NCI-H187 treated with DMSO at 0.1 percent for 48 hours (cell line): ENCODE measurements at places on chromosomes 1 and 21.

GRCh38 chr21:30146558-30147282 lies 19.9 kb downstream of the CLDN17 start:
- DNase-seq = no peak

DNA sequence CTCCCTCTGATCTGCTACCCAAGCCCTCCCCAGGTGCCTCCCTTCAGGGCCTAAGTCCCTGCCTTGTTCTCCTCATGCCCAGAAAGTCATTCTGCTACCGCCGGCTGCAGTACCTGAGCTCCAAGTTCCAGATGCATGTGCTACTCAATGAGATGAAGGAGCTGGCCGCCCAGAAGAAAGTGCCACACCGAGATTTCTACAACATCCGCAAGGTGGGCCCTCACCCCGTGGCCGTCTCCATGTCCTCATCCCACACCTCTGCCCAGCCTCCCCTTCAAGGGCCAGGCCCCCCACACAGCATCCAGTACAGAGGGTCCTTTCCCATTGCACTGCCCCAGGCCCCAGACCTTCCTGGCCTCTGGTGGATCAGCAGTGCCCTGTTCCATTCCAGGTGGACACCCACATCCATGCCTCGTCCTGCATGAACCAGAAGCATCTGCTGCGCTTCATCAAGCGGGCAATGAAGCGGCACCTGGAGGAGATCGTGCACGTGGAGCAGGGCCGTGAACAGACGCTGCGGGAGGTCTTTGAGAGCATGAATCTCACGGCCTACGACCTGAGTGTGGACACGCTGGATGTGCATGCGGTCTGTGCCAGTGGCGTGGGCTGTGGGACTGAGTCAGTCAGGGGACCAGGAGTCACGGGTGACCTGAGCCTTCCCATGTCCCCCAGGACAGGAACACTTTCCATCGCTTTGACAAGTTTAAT lies 8.2 kb downstream of the AMPD2 start:
- no peak for DNase-seq

- no peak for DNase-seq
These were observed 49.5 kb downstream of the DR1 start for GRCh38 chr1:93395195-93395594.

GRCh38 chr1:29172415-29172939 lies 9.2 kb downstream of the SRSF4 start:
- no peak for DNase-seq

GRCh38 chr21:35697321-35697808 lies 363.0 kb downstream of the SETD4 start:
- peak; percentile 44 for DNase-seq

DNA sequence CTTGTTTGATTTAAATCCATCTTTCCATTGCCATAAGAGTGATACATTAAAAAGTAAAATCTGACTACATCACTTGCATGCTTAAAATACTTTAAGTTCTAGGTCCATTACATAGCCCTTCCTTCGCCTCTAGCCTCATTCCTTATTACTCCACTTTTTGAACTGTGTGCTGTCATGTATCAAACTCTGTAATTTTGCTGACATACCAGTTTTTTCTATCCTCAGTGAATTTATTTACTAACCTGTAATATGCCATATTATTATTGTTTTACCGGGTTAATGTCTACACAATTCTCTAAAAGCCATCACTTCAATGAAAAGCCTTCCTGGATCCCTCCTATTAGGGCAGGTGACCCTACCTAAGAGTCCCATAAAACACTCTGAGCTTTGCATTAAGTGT lies 4.9 kb upstream of the SPRR2G start:
- no peak for DNase-seq

- no peak for DNase-seq
These were observed 367.6 kb upstream of the ZRANB2 start for GRCh38 chr1:71448444-71448843.

- DNase-seq = no peak
These were observed 19.9 kb downstream of the ELAPOR1 start for GRCh38 chr1:109133815-109134214.

- DNase-seq = no peak
These were observed 47.5 kb upstream of the EEIG2 start for GRCh38 chr1:108512239-108513043.

GRCh38 chr1:223224465-223224864 lies 81.4 kb upstream of the TLR5 start:
- DNase-seq = no peak

GRCh38 chr1:232452117-232452516 lies 177.8 kb downstream of the SIPA1L2 start:
- DNase-seq = no peak

DNA sequence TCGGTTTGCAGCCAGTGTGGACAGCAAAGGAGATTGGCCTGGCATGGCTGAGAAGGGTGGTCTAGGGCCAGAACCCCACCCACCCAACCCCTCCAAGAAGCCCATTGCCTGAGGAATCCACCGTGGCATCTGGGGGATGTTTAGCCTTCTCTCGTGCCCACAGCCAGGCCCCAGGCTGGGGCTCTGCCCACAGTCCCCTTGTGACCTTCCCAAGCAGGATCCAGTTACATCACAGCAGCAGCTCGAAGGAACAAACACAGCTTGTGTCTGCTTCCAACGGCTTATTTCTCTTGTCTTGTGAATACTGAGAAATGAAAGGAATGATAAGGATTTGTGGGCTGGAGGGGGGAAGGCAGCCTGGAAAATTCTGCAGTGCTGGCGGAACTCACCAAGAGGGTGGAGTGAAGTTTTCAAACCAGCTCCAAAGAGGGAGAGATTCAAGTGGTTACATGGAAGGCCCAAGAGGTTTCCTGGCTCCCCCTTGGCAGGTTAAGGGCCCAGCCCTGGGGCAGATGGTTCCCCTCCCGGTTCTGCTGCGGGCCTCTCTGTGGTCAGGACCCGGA lies 61.6 kb downstream of the DHRS3 start:
- DNase-seq = no peak

- DNase-seq = peak; percentile 20
These were observed 29.1 kb upstream of the SAMD13 start for GRCh38 chr1:84272401-84272800.

DNA sequence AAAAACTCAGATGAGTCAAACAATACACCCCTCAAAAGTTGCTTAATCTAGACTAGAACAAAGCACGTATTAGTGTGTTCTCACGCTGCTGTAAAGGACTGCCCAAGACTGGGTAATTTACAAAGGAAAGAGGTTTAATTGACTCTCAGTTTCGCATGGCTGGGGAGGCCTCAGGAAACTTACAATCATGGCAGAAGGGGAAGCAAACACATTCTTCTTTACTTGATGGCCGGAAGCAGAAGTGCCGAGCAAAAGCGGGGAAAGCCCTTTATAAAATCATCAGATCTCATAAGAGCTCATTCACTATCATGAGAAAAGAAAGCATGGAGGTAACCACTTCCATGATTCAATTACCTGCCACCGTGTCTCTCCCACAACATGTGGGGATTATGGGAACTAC lies 10.1 kb downstream of the JAM2 start:
- DNase-seq = no peak

DNA sequence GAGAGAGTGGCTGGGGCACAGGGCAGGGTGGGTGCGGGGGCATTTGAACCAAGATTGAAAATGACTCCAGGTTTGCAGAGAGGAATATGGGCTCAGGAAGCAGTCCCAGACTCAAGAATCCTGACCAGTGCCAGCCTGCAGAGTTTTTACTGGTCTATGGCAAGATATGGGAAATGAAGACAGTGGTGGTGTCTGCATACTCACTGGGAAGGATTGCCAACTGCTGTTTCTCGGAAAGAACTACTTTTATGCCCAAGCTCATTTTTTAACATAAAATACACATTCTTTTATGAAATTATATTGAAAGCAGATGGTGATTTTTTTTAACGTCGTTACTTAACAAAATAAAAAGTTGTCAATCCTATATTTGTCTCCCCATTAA lies 401.8 kb downstream of the CAMTA1 start:
- no peak for DNase-seq

GRCh38 chr1:228270032-228270431 lies 62.2 kb downstream of the OBSCN start:
- no peak for DNase-seq

DNA sequence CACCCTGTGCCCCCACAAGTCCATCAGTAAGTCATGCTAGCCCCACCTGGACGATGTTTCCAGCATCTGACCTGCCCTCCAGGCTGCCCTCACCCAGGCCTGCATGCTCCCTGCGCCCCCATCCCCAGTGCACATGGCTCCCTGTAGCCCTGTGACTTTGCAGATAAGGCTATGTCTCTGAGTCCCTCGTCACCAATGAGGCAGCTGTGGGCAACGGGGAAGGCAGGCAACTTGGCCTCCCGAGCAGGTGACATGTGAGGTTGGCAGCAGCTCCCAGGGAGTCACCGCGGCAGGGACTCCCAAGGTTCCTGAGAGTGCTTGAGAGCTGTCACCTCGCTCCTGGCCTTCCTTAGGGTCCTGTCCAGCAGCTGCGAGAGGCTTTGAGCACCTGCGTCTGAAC lies 32.4 kb upstream of the AGPAT3 start:
- no peak for DNase-seq

DNA sequence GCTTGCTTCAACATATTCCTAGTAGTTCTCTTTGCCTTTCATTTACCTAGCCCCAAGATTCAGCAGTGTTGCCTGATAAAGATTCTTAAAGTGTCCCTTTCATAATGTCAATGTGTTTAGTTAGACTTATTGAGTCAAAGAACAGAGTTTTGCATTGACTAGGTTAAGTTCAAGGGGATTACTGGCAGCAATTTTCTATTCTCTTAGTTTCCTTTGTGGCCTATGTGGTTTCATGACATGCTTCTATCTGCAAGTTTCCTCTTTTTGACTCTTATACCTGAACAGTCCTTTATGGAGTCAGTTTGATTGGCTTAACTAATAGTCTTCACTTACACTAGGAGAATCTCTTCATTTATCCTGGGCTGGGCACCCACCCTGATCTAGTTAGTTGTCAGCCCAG lies 151.3 kb downstream of the ADGRL4 start:
- DNase-seq = no peak

- no peak for DNase-seq
These were observed 256.5 kb downstream of the PAPPA2 start for GRCh38 chr1:176719447-176719846.

DNA sequence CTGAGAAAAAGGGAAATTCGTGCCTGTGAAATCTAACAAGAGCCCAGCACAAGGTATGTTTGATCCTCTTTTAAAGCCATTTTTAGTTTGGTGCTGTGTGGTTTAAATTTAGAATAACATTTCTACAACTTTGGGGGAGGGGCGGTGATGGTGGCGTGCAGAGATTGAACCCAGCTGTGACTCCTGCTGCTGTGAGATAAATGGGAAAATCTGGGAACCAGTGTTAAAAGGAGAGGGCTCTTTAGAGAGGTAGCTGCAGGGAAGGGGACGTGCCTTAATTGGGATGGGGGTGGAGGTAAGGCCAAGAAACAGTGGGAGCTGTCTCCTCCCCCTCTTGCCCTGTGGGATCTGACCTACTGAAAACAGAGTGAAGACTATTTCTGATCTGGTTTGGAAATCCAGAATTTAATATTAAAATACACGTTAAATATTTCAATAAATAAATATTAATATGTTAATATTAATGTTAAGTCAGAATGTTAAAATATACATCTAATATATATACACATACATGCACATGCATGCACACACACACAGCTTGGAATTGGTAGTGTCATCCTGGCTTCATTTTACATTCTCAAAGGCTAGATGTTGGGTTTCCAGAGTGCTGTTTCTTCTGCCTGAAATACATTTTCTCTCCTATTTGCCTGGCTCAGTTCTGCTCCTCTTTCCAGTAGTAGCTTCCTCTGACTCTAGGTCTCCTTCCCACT lies 30.1 kb upstream of the DNAJC6 start:
- DNase-seq = no peak

- DNase-seq = no peak
These were observed 58.8 kb downstream of the KCNK1 start for GRCh38 chr1:233672732-233673131.

GRCh38 chr21:31580866-31581276 lies 78.6 kb upstream of the SOD1 start:
- peak; percentile 63 for DNase-seq
